ENCODE measurements at places on chromosomes 2 and 18.

- DNase-seq = no peak
These were observed 73.2 kb downstream of the BOLA3 start for GRCh38 chr2:74074487-74074886.

- DNase-seq = no peak
These were observed 1.5 kb downstream of the SFXN5 start for GRCh38 chr2:73069855-73070642.

- DNase-seq = no peak
These were observed 275.3 kb downstream of the CMPK2 start for GRCh38 chr2:6590442-6590841.

GRCh38 chr2:227789803-227790202 is 23.8 kb upstream of the CCL20 start:
- DNase-seq = no peak

DNA sequence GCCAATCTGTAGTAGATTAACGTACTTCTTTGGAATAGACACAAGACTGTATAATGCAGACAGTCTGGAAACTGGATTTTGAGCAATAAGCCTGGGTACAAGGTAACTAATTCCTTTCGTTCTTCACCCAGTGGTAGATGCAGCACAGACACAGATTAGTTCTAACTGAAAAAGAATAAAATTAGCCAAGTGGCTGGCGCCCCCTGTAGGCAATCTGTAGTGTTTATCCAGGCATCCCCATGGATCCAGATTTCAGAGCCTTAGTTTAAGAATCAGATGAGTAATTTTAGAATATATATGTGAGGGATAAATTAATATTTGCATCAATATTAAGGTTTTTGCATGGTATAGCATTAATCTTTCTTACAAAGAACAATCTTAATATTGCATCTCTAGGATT is 563.9 kb downstream of the DCC start:
- DNase-seq = peak; percentile 18

- DNase-seq = no peak
These were observed 178.4 kb downstream of the KCNE4 start for GRCh38 chr2:223230352-223230751.

DNA sequence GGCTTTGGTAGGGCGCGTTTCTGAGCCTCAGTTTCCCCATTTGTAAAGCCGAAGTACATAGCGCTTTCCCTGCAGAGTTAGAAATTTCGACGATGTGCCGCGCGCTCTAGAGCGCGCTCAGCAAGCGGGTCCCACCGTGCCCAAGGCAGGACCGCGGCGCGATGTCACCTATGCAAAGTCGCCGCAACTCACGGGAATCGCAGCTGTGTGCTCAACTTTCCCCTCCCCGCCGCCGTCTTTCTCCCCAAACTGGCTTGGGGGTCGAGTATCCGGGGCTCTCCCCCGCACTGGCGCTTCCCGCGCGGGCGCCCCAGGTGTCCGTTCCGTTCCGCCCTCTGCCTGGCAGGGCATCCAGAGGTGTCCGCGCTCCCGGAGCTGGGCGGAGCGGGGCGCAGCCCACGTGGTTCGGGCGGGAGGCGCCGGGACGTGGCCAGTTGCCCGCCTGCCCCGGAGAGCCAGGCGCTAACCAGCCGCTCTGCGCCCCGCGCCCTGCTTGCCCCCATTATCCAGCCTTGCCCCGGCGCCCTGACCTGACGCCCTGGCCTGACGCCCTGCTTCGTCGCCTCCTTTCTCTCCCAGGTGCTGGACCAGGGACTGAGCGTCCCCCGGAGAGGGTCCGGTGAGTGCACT is at the start of gene MLPH:
Gene MLPH, plus strand, starts transcription at position 433 of the 630 bp plus-strand sequence. CDS start 6,176 bp downstream, outside the sequence.
- no peak for DNase-seq

GRCh38 chr2:17614174-17614930 is 73.9 kb downstream of the VSNL1 start:
- no peak for DNase-seq

DNA sequence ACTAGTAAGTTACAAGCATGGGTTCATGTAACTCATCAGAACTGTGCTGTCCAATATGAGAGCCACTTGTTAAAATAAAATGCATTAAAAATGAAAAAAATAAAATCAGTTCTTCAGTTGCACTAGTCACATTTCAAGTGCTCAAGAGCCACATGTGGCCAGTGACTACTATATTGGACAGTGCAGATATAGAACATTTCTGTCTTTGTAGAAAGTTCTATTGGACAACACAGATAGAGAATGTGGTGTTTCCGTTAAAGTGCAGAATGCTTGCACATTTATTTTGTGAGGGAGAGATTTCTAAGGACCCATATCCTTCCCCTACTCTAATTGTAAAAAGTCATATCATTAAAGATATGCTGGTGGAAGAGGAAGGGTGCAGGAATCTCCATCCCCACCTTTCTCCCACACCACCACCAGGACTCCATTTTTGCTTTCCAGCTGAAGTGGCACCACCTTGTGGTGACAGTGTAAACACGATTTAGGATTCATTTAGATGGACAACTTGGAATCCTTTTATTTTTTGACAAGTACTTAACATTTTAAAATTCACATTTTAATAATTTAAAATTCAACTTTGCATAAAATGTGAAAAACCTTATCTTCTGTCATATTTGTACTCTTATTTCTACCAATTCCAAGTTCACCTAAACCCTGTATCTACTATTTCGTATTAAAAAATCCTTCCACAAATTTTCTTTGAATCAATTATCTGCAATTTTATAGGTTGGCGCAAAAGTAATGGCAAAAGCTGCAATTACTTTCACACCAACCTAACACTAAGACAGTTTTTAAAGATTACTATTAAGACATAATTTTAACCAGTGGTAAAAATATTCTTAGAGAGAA is 9.4 kb upstream of the CD302 start:
- DNase-seq = peak; percentile 72

DNA sequence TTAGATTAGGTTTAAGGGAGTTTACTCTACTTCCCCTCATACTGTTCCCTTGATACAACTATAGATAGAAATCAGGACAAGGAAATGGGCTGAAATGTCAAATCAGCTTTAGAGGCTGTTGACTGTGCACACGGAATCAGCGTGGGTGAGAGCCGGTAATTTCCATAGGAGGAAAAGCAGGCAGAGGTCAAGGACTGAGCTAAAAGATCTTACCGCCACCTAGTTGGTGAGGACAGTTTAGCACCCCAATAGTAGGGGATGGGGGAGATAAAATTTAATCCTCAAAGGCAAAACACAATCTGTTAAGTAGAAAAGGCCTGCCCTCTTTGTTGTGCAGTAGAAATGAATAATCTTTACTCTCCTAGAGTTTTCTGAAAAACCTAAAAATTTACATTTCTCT is 1154.5 kb upstream of the CHAC2 start:
- peak; percentile 2 for DNase-seq

DNA sequence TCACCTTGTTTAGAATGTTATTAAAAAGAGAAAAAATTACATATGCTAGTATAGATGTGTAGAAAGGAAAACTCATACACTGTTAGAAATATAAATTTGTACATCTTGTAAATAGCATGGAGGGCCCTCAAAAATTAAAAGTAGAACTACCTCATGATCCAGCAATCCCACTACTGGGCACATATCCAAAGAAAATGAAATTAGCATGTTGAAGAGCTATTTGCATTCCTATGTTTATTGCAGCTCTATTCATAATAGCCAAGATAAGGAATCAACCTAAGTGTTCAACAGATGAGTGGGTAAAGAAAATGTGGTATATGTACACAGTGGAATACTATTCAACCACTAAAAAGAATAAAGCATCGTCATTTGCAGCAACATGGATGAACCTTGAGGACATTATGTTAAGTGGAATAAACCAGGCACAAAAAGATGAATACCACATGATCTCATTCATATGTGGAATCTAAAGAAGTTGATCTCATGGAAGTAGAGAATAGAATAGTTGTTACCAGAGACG is 251.5 kb upstream of the THUMPD2 start:
- no peak for DNase-seq

GRCh38 chr2:98464772-98465310 is 20.2 kb downstream of the INPP4A start:
- DNase-seq = no peak

- no peak for DNase-seq
These were observed 11.5 kb downstream of the GEN1 start for GRCh38 chr2:17765398-17765797.

DNA sequence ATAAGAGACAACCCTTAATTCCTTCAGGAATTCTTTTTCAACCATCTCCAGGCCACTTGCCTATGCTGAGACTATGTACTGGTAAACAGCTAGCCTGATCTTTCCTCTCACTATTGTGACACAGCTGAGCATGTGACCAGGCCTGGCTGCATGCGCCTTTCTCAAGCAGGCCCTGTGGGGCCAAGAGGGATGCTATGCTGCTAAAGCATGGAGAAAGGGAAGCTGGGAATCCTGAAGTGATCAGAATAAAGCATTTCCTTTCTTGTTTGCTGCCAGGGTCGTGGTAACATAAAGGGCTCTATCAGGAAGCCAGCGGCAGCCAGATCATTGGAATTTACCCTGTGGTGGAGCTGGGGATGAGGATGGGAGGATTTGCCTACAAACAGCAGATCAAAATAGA is 29.8 kb upstream of the LCLAT1 start:
- no peak for DNase-seq

DNA sequence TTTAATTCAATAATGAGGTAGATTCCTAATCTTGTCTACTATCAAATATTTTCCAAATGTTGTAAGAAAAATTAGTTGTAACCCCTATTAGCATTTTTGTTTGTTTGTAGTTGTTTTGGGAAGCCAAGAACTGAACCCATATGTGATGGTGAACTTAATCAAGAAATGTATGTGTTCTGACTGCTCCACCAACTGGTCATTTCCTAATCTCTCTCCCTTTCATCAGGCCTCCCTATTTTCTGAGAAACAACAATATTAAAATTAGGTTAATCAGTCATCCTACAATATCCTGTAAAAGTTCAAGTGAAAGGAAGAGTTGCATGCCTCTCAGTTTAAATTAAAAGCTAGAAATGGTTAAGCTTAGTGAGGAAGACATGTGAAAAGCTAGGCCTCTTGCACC is 504.0 kb downstream of the EPHA4 start:
- DNase-seq = no peak

- no peak for DNase-seq
These were observed 4.0 kb downstream of the MOCOS start for GRCh38 chr18:36191286-36191685.
